Activated CD4-positive, alpha-beta T cell treated with anti-CD3 and anti-CD28 coated beads for 36 hours (primary cell): ENCODE measurements at places on chromosomes 11 and 22.

GRCh38 chr11:12802418-12803085 is 128.3 kb downstream of the TEAD1 start:
- peak; percentile 19 for DNase-seq

DNA sequence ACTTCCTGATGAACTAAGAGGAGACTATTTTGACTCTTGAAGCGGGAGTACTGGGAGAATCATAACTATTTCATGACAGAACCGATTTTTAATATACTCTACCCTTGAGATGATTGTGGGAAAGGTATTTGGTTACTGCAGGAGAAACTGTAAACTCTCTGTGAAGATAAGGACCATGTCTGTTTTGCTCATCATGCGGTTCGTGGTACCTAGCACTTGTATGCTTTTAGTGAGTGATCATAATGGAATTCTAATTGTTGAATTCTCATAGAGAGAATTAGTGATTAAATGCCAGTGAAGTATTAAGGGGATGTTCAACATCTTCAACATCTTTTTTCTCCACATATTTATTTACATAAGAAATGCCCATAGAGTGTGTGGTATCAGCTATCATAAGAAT is 11.4 kb downstream of the AASDHPPT start:
- DNase-seq: no peak

DNA sequence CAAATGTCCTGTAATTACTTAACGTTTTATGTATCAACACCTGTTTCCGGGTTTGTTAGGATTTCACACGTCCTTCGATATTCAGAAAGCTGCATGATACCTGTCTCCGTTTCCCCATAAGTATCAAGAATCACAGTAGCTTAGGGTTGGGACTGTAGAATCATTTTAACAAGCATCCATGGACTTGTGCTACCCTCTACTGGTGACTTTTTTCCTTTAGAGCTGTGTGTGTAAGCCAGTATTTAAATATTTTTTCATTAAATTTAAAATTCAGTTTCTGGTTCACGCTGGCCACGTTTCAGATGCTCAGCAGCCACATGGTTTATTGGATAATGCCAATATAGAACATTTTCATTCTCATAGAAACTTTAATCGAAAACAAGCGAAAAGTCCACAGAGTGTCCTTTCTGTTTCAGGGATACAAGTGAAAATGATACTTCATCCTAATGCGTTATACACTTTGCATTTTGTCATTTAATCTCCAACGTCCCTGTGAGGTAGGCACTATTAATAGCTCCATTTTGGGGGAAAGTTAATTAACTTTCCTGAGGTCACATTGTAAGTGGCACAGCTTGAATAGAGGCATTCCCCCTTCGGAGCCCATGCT is 61.5 kb upstream of the SLC25A18 start:
- peak; percentile 20 for DNase-seq

DNA sequence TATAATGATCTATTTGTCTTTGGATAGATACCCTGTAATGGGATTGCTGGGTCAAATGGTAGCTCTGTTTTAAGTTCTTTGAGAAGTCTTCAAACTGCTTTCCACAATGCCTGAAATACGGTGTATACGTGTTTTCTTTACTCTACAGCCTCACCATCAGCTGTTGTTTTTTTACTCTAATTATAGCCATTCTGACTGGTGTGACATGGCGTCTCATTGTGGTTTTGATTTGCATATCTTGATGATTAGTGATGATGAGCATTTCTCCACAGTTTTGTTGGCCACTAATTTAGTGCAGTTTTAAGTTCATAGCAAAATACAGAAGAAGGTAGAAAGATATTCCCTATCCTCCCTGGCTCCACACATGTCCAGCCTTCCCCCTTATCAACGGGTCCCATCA is 26.3 kb upstream of the VPREB1 start:
- no peak for DNase-seq

DNA sequence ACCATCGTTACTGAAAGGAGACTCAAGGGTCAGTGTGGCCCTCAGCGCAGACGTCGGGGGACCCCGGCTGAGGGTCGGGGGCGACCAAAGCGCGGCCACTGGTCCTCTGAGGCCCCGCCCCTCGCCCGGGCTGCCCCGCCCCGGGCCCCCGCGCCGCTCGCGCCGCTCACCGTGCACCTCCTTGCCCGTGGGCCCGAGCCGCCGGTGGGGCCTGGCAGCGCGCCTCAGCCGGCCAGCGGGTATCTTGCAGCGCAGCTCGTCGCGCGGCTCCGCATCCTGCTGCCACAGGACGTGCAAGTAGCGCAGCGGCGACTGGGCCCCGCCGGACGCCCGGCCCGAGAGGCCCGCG is 419 bp downstream of the ANKRD54 start:
- peak; percentile 70 for DNase-seq

- DNase-seq: no peak
Measured at GRCh38 chr22:38861170-38861876, 10.7 kb downstream of the CBX6 start.

DNA sequence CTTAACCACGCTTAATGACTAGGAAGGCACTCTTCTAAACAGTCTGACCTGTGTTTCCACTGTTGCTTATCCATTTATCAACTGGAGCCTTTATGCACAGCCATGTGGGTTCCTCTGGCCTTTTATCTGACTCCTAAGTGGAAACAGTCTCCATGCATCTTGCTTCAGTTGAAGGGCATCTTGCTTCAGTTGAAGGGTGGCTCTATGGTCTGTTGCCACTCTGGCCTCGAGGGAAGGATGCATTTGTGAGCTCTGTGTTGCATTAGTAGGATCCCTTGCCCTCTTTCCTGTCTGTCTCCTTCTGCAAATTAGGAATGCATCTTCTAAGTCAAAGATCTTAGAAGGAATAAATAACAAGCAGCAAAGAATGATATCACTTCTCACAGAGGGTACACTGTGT is 25.8 kb upstream of the C11orf96 start:
- DNase-seq: no peak

GRCh38 chr22:25393121-25393805 is 171.2 kb upstream of the GRK3 start:
- DNase-seq: no peak

DNA sequence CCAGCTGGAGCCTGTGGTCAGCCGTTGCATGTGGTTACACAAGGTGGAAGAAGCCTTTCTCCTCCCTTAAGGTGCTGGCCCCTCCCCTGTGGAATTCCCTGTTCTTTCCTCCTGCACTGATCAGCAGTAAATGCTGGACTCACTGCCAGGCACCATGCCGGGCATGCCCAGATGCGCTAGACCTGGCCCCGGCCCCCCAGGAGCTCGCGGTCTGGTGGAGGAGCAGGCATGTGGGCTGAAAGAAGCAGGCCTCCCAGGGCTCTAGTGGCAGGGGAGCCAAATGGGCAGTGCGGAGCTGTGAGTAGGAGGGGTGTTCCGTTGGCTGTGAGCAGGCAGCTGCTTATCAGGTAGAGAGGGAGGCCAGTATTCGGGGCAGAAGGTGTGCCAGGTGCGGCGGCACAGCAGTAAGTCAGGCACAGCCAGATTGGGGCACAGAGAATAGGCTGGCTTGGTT is 10.2 kb downstream of the DGKZ start:
- peak; percentile 18 for DNase-seq

- DNase-seq: no peak
Measured at GRCh38 chr11:11347592-11347991, 5.5 kb downstream of the CSNK2A3 start.

DNA sequence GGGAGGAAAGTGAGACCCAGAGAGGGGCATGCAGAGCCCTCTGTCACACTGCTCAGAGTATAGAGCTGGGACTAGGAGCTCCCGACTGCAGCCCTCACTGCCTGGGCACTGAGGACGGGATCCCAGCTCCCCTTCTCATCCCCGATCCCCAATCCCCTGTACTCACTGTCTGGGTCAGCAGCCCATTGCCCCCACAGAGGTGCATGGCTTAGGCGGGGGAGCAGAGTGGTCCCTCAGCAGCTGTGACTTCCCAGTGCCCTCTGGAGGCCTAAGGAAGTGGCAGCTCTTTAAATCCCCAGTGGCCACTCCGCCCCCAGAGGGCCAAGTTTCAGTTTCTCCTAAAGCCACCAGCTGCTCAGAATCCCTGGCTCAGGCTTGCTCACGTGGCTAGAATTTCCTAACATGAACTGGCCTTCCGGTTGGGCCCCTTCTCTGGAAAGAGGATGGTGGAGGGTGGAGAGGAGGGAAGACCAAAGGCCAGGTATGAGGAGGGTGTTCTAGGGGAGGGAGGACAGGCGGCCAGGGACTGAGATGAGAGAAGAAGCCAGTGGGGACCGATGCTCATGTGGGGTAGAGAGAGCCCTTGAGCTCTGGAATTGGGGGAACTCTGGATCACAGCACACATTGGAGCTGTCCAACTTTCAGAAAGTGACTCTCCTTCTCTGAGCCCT is at the start of gene BATF2:
Gene BATF2 (minus strand): TSS at position 262 of the 671 bp plus-strand sequence. CDS start 57 bp downstream, at position 205.
- no peak for DNase-seq

DNA sequence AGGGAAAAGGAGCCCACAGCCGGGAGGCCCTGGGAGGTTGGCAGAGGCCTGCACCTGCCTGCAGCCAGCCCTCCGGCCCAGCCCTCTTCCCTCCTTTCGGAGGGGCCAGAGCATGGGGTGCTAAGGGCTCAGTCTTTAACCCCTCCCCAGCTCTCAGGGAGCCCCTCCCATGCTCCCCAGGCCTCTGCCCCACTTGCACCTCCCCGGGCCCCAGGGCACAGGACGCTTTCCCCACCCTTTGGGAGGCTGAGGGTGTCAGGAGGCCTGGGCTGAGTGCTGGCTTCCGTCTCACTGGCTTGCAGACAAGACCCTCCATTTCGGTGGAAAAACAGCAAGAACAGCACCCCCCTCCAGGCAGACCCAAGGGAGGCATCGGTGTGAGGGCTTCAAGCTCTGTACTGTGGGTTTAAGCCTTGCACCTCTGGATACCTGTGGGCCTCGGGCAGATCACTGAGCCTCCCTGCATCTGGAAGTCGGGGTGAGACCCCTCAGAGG is 7.3 kb downstream of the ASCL2 start:
- DNase-seq: no peak

- no peak for DNase-seq
Measured at GRCh38 chr11:74306435-74307175, 4.8 kb downstream of the P4HA3 start.
